Activated B cell treated with CpG ODN at 0.5 μM for 24 hours (primary cell): ENCODE measurements at places on chromosomes 11 and 22.

GRCh38 chr11:122853971-122854446 lies 15.7 kb downstream of the CRTAM start:
- no peak for DNase-seq

DNA sequence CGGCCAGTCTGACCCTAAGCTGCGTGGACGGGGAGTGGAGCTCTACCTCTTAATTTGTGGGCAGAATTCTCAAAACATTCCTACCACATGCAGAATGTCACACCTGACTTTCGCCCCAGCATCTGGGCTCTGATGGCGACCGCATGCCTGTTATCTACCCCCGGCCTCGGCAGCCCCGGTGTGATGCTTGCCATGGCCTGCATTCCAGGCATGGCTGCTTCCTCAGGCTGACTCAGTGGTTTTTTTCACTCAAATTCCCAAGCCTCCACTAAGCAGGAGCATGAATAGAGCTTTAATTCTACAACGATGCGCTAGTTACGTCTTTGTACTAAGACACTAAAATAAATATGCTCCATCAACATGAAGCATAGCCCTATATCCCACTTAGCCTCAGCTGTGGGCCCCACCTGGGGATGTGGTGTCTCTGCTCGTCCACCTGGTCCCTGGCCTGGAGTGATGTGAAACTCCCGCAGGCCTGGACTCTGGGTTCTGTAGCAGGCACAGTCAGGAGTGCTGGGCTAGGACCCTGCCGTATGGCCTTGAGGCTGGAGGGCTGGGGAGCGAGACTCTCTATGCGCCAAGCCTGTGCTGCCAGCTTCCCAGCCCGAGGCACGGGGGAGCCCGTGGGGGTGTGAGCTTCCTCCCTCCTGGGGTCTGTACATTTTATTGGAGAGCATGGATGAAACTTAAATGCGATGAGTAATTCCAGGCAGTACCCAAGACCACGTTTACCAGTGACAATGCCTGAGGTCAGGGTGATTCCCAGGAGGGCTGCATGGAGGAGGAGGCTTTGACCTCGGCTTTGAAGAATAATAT lies 153.2 kb downstream of the CTTN start:
- DNase-seq, result no peak

DNA sequence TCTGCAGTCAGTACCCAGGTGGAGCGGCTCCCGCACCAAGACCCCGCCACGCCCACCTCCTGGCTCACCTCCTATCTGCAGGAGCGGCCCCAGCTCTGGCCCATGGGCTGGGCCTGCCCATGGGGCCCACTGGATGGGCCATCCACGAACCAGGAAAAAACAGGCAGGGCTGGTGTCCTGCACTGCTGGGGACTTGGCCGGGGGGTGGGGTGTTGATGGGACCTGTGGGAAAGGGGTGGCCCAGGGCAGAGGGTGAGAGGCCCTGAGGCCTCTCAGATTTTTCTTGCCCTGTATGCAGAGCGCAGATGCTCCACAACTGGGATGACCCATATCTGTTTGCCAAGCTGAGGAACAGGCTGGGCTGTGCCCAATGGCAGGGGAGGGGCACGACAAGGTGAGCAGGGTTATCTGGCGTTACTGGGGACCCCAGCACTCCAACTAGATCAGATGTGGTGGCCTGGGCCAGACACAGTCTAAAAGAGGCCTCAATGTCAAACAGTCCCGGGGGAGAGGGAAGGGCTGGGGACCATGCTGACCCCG lies 2.7 kb upstream of the PIM3 start:
- no peak for DNase-seq

- DNase-seq, result no peak
Observed at GRCh38 chr11:127972816-127973215, 614.5 kb downstream of the ETS1 start.

- no peak for DNase-seq
Observed at GRCh38 chr22:31639436-31640039, 22.5 kb downstream of the PISD start.

GRCh38 chr11:102429226-102429625 lies 23.3 kb downstream of the TMEM123 start:
- no peak for DNase-seq

- no peak for DNase-seq
Observed at GRCh38 chr11:20060647-20061205, 99.5 kb downstream of the DBX1 start.

- no peak for DNase-seq
Observed at GRCh38 chr11:57302489-57302888, 22.3 kb downstream of the TNKS1BP1 start.

- no peak for DNase-seq
Observed at GRCh38 chr11:7670641-7671040, 2.7 kb downstream of the CYB5R2 start.

DNA sequence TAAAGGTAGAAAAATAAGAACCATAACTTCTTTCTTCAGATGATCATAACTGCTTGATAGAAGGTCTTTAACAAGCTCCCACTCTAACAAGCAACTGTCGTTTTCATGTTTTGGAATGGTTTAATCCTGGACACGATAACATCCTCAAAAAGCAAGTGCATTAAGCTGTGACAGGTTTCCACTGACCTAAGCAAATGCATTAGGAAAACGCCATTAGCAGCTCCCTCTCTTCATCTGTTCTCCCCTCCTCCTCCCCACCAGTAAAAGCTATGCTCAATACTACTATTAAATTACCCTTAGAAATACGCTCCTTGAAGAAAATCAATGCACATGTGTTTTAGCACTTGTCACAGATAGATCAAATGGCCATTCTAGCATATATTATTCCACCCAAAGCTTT lies 729.4 kb downstream of the OPCML start:
- no peak for DNase-seq
